CD4-positive, alpha-beta T cell treated with Interleukin-6 at 100 ng/mL for 8 hours (primary cell): ENCODE measurements at places on chromosomes 6 and 20.

GRCh38 chr20:24131684-24132083, 143.1 kb upstream of the GGTLC1 start:
- no peak for DNase-seq

DNA sequence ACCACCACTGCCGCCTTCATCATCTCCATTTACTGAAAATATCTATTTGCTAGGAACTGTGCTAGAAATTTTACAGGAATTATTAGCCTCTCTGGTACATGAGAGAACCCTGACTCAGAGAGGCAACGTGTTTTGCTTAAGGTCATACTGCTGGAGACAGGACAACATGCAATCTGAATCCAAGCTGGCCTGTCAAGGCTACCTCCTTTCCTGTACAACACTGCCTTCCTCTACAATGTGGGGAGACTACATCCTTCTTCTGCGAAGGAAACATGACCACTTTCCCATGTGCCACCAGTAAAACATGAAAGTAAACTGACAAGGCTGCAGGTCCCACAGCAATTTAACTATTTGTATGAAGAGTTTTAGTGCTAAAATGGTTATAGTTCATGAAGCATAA, 200.9 kb downstream of the BACH2 start:
- DNase-seq, result no peak

DNA sequence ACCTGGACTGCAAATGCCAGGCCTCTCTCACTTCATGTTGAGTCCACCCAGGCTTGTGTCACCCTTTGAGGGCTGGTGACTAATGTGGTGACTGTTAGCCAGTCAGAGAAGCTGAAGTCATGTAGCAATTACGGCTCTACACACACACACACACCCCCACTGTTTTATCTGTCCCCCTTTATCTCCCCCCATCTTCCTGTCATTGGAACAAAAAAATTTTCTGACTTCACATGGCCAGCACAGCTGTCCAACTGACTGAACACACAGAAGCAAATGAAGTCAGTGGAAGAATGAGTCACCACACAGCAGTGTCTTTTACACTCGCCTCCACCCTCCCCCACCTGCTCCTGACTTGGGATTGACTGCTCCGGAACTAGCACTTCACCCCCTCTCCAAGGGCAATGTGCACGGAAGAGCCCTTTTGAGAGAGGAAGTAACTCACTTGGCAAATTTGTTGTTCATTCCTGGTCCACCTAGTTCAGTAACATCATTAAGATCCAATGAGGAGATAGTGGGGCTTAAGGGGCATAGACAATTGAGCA, 198.0 kb downstream of the RNF144B start:
- DNase-seq, result no peak

GRCh38 chr20:41137614-41138474, 501 bp downstream of the PLCG1 start:
- peak; percentile 49 for DNase-seq

DNA sequence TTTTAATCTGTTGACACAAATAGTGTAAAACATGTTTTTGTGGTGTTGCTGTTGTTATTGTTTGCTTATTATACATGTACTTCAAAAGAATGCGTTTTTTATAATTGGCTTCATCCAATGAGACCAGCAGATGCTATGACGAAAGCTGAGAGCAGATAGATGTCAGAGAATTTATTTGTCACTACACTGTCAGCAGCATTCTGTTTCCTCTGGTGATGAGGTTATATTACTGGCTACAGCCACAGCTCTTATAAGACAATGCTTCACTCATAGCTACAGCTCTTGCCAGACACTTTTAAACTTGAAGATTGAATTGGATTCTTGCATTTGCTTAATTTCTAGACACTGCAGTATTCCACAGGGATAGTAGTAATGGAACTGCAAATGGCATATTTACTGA, 860.5 kb downstream of the TBC1D32 start:
- DNase-seq, result no peak

- no peak for DNase-seq
Measured at GRCh38 chr6:107221519-107221918, 106.2 kb upstream of the BEND3 start.

- no peak for DNase-seq
Measured at GRCh38 chr20:25368976-25369375, 21.7 kb downstream of the ABHD12 start.

DNA sequence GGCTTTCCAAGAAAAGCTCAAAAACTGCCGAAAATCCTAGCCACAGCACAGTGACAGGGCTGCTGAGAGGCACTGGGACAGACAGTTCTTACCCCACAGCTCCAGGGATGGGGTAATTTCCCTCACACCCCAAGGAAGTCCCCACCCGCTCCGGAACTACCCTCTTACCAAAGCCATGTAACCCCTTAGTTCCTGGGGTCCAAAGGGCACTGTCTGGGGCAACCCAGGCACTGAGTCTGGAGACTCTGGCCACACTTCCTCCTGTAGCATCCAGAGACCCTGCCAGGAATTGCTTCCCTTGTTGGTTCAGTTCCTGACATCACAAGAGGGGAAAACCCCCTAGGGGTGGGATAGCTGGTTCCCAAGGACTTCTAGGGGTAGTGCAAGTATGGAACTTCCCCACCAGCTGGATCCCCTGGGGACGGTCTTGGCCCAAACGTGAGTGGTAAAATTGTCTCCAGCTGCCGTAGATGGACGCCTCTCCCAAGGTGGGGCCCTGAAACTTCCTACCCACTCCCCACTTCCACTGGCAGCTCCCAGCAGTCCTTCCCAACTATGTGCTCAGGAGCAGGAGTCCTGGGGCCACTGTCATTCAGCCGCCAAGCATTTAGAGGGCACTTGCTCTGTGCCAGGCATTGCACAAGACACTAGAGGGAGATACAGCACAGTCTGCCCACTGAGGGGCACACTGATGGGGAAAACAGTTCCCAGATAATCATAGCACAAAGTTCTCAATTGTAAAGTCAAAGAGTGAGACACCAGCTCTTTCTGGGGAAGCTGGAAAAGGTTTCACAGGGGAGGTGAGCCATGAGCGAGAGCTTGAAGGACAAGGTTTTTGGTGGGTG, 17.2 kb upstream of the HCK start:
- no peak for DNase-seq

DNA sequence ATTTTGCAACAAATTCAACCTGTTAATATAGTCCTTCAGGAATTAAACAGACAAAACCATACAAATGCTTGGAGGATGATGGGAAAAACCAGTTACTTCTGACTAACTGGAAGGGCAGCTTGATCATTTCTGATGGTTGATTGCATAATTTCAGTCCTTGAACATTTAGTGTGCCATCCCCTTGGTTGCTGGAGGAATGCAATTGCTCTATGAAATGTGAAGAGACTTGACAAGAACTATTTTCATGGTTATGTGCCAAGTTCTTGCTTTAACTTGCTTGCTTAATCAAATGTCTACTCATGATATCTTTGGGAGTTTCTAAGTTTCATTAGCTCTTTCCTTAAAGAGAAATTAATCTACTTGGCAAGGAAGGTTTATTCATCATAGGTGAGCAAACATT, 45.2 kb downstream of the ANKEF1 start:
- no peak for DNase-seq

GRCh38 chr6:105769987-105770386, 316.1 kb upstream of the PRDM1 start:
- no peak for DNase-seq

GRCh38 chr6:1770968-1771723, 161.4 kb downstream of the FOXC1 start:
- peak; percentile 6 for DNase-seq

DNA sequence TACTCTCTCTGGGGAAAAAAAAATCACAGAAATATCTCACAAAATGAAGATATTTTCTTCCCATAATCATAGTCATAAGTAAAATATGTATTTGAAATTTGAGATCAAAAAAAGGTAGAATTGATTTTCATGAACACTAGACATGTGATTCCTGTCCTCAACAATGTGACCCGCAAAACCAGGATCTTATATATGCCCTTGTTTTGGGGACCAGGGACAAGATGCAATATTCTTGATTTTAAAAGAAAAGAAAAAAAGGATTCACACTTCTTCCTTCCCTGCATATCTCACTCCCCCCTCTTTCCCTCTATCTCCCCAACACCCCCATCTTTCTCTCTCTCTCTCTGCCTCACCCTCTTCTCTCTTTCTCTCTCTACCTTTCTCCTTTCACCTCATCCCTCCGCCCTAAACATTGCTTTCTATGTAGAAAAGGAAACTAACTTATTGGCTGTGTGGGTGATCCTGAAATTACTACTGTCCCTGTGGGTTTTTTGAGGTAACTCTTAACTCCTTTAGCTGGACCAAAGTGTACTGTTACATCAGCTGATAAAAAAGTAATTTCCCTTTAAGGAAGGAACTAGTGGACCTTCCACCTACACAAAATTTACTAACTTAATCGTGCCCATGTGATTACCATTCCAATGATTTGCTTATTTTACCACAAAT, 85.6 kb downstream of the AIG1 start:
- no peak for DNase-seq

DNA sequence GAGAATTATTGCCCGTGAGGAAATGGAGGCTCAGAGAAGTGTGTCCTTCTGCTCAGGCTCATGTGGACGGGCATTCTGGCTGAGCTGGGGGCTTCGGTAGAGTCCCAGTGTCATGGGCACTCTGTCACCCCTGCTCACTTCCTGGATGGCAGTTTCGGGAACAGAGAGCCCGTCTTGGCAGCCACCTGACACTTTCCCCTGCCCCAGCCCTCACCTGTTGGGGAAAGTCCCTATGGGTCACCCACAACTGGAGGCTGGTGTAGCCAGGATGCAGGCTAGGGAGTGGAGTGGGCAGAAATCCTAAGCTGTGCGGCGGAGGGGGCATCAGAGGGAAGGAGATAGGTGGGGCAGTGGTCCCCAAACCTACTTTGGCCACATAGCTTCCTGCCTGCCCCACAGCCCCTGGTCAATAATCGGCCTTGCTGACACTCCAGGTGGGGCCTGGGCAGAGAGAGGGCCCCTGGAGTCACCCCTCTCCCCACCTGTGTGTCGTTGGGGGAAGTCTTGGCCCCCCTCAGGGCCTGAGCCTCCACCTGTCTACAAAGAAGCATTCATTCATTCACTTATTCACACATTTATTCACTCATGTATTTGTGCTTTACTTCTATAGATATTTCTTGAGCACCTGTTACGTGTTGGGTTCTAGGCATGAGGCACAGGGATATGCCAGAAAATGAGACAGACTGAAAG, 40.5 kb downstream of the SNAI1 start:
- no peak for DNase-seq

DNA sequence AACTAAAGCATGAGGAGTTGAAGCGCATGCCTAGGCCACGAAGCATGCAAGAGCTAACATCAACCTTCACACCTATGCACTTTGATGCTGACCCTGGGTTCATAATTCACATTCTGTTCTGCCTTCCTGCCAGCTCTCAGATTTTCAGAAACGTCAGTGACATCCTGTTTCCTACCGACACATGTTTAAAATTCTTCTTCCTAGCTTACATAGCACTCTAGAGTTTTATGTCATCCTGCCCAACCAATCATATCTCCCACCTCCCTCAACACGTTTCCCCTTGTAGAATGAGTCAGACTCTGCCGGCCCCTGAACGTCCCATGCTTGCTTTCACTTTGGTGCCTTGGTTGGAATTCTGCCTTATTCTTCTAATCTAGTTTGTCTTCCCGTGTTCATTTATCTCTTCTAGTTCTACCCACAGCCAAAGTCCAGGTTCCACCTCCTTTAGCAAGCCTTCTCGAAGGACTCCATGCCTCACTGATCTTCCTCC, 97.2 kb upstream of the MAP7 start:
- peak; percentile 55 for DNase-seq

GRCh38 chr20:64101731-64102621, 5.4 kb downstream of the NPBWR2 start:
- peak; percentile 50 for DNase-seq

DNA sequence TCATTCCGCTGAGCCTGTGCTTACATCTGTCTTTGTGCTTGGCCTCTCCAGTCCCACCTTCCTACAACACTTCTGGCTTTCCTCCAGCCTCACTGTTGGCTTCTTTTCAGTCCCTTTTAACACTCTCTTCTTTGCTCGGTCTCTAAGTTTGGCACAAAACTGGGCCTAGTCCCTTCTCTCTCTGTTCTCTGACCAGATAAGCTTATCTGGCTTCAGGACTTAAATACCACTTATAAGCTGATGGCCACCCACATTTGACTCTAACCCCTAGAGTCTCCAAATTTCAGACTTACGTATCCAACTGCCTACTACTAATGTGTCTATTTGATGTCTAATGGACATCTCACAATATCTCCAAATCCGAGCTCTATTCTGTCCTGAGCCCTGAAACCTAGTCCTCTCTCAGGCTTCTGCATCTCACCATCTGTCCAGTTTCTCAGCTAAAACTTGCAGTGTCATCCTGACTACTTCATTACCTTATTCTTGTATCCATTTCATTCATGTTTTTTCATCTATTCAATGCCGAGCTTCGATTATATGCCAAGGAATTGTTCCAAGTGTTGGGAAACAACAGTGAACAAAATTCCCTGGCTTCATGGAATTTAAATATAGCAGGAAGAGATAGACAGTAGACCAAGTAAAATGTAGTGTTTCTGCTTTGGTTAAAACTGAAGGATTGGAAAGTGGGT, 40.1 kb downstream of the TBPL1 start:
- DNase-seq, result no peak

DNA sequence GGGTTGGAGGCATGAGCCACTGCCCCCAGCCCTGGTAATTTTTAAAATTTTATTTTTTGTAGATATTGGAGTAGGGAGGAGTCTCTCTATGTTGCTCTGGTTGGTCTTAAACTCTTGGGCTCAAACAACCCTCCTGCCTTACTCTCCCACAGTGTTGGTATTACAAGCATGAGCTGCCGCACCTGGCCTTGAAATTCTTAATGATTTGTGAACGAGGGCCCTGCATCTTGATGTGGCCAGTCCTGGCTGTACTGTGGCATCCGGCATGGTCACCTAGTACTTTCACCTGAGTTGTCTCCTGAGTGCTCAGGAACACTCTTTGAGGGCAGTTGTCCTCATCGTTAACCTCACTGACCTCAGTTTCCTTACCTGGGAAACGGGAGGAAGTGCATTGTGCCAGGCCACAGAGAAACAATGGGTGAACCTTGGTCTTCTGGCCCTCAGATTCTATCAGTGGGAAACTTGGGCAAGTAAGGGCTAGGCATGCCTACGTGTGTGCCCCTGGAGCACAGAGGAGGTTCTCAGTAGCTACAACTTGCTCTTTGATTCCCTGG, 19.5 kb downstream of the CEBPB start:
- no peak for DNase-seq

GRCh38 chr20:10648651-10649050, 25.1 kb downstream of the JAG1 start:
- DNase-seq, result no peak

DNA sequence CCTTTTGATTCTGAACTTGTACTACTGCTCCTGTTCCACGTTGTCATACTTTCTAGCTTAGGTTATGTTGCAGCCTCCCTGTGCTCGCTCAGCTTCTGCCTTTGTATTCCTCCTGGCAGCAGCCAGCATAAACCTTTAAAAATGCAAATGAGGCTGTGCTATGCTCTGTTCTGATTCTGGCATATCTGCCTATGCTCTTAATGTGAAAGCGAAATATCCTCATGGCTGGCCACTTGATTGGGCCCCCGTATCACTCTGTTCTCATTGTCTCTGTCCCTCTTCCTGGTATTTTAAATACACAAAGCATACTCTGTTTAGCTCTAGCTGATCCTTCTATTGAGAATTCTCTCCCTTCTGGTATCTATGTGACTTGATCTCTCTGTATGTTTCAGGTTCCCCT, 139.0 kb downstream of the JARID2 start:
- no peak for DNase-seq
